NT2/D1 (cell line): ENCODE measurements at places on chromosomes 1 and 21.

GRCh38 chr21:33698087-33698860 is 56.0 kb downstream of the ITSN1 start:
- no peak for DNase-seq

- DNase-seq = no peak
Observed at GRCh38 chr21:42097274-42097673, 26.2 kb downstream of the UMODL1 start.

GRCh38 chr1:94319319-94320102 is 82.1 kb upstream of the ARHGAP29 start:
- no peak for DNase-seq

- peak; percentile 68 for DNase-seq
Observed at GRCh38 chr1:46558141-46558963, 6.9 kb upstream of the KNCN start.

- DNase-seq = no peak
Observed at GRCh38 chr1:77955709-77956108, 23.2 kb downstream of the FUBP1 start.

DNA sequence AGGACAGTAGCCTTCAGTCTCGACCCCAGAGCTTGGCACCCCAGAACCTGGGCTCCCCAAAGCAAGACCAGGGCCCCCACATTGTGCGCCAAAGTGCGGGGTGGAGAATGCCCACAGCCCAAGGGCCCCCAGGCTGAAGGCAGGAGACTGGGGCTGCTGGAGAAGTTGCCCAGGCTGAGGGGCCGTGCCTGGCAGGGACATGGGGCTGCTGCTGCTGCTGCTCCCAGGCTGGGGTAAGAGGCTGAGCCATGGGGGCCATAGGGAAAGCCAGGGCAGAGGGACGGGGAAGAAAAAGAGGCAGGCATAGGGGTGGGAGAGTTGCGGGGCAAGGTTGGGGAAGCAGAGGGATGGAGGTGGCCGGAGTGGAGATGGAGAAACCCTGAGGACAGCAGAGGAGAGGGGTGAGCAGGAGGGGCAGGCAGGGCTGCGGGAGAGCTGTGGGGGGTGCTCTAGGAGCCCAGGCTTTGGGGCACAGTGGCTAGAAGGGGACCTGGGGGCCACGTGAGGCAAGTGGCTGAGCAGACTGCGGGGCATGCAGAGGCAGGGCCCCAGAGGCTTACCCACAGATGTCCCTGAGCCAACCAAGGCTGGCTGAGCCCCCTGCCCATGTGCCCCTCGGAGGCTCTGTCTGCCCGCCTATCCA is 18.9 kb downstream of the SLC27A3 start:
- no peak for DNase-seq

DNA sequence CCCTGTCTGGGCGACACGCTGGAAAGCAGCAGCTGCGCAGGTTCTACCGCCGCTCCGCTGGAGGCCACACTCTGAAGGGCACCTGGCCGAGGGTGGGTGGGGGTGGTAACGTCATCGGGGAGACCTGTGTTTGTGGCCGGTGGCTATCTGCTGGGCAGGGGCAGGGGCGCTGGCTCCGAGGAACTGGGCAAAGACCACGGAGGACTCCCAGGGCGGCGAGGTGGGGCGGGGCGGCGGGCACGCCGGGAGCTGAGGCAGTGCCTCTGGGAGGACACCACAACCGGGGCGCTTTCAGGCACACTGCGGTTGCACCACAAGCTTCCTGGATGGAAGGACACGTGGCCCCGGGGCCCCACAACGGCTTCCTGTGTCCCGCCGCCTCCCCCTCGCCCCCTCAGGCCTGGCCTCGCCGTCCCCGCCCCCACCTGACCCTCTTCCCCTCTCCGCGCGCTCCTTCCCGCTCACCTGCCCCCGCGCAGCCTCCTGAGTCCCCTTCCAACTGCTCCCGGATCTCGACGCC is 3.3 kb upstream of the DENND2D start:
- DNase-seq = no peak

DNA sequence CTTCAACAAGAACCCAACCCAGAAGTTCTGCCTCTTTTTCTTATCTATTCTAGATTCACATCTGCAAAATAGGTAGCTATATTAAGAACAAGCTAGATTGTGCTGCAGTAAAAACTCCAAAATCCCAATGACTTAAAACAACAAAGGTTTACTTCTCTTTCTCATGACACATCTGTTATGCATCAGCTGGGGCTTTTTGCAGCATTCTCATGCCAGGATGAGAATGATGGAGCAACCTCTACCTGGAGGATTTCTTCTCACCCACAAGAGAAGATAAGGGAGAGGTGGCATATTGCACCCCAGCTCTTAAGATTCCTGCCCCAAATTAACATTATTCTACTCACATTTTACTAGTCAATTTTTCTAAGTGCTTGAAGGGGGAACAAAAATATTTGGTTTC is 152.3 kb upstream of the SPAG17 start:
- no peak for DNase-seq

DNA sequence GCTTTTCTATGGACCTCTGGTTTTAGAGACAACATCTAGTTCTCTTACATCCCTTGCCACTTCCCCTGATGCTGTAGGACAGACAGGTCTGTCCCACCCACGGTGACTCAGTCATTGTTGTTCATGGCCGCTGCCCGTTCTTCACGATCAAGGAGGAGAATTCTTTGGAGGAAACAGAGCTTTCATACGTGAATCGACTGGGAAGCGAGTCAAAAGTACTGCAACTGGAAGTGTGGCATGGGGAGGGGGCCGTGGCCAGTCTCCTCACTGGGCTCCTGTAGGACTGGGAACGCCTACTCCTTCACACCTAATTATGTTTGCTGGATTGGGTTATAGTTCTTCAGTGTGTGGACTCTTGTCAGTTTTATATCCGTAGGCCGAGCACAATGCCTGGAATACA is 4.4 kb upstream of the SLC37A1 start:
- DNase-seq = no peak

- DNase-seq = no peak
Observed at GRCh38 chr1:36400825-36401601, 3.3 kb upstream of the LSM10 start.

DNA sequence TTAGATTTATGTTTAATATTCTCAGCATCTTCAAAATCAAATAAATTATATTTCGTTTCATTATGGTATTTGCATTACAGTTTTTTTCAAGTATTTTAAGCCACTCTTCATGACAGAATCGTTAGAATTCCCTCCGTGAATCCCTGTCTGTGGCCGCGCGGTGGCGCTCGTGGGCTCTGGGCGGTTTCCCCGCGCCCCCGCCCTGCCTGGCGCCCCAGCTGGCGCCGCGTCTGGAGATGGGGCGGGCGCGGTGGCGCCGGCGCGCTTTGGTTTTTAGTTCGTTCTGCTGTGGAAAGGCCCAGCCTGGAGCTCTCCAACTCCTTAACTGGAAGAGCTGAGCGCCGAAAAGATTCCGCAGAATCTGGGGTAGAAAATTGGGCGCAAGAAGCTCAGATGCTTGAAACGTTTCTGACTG is 25.7 kb downstream of the PRMT2 start:
- DNase-seq = peak; percentile 89

- no peak for DNase-seq
Observed at GRCh38 chr1:95534985-95535384, 301.0 kb downstream of the RWDD3 start.

DNA sequence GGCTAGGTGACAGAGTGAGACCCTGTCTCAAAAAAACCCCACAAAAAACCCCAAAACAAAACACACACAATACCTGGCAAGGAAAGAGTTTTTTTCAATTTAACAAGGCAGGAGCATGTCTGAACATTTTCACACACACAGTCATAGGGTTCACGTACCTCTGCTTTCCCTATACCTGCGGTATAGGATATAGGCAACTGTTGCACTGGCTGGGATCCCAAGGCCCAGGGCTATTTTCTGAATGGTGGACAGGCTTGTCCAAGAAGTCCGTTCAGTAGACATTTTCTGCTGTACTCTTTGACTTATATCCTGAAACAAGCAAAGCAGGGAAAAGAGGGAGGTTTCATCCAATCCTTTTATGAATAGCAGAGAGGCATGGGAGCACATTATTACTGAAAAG is 7.6 kb downstream of the TDRKH start:
- DNase-seq = no peak

DNA sequence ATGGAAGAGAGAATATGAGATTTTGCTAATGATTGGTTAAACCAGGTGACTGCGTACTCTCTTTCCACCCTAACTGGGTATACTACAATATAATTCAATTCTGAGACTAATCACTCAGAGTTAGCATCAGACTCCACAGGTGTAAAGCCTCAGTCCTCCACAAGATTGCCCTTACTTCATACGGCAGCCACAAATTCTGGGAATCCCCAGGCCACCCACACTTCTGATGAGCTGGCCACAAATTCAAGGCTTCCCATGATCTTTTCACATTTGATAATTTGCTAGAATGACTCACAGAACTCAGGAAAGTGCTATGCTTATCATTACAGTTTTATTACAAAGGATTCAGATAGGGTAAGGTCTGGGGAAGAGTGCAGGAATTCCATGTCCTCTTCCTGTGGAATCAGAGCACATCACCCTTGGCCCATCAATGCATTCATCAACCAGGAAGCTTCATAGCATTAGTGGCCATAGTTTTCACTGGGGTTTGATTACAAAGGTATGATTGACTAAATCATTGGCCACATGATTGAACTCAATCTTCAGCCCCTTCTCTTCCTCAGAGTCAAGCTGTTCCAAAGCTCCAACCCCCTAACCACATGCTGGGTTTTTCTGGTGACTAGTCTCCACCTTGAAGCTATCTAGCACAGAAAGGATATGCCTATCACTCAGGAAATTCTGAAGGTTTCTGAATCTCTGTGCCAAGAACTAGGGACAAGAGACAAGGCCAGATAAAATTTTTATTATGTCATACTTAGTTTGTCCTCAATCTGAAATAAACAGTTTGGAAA is 131.7 kb downstream of the HHIPL2 start:
- no peak for DNase-seq

DNA sequence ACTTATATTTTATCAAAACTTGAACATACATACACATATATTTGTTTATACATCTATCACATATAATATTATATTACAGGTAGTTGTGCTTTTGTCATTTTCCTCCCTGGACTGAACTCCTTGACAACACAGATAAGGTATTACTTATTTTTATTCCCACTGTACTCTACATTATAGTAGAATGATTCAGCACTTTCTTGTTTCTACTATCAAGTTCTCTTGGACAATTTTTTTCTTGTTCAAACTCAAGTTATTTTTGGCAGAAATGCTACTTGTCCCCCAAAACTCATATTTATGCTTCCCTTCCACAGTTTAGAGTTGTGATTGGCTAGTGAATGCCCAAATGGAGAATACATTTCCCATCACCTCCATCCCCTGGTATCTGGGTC is 10.8 kb upstream of the PTPRC start:
- no peak for DNase-seq

- no peak for DNase-seq
Observed at GRCh38 chr1:6497215-6497866, 5.9 kb upstream of the PLEKHG5 start.

GRCh38 chr1:210434223-210434622 is 105.5 kb downstream of the HHAT start:
- DNase-seq = peak; percentile 39

DNA sequence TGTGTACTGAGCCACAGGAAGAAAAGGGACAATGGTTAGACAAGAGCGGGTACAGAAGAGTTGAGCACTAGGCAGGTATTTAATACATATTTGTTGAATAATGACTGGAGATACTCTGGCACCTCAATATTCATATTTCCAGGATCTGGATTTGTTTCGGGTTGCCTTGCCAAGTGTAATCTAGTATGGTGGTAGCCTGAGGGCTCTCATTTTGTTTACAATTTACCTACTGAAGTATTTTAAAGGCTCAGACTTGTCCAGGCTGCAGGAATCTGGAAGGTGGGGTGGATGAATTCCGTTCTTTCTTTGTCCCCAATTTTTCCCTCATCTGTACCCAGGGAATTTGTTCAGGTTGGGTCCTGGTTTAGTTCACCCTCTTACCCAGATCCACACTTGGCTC is 95.0 kb downstream of the CACHD1 start:
- DNase-seq = no peak

- no peak for DNase-seq
Observed at GRCh38 chr1:16067127-16067768, 6.2 kb downstream of the FAM131C start.

DNA sequence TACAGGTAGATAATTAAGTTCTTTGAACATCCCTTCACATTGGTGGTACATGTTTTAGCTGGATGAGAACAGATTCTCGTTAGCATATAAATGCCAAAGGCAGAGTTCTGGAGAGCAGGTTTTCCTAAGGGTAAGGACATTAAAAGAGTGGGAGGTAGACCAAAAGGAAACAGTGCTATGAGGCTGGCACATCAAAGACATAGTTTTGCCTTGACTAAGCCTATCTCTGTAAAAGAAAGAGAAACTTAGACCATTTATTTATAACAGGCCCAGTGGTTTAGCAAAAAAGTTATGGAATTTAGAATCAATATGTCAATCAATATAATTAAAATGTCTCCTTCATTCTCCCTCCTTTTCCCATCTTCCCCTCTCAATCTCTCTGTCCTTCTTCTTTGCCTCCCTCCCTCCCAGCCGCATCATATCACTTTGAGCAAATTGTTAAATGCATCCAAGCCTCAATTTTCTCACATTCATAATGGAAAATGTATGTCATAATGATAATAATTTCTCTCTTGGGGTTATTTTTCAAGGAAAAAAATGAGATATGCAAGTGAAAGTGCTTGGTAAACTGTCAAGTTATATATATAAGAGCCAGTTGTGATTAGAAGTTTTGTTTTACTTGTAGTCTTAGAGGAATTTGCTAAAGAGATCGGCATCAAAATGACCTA is 209.9 kb upstream of the SGIP1 start:
- no peak for DNase-seq

GRCh38 chr1:30966690-30967369 is 58.3 kb upstream of the SDC3 start:
- no peak for DNase-seq
